ENCODE measurements at places on chromosomes 2 and 18.

GRCh38 chr2:141589314-141589713, 541.5 kb downstream of the LRP1B start:
- DNase-seq = no peak

DNA sequence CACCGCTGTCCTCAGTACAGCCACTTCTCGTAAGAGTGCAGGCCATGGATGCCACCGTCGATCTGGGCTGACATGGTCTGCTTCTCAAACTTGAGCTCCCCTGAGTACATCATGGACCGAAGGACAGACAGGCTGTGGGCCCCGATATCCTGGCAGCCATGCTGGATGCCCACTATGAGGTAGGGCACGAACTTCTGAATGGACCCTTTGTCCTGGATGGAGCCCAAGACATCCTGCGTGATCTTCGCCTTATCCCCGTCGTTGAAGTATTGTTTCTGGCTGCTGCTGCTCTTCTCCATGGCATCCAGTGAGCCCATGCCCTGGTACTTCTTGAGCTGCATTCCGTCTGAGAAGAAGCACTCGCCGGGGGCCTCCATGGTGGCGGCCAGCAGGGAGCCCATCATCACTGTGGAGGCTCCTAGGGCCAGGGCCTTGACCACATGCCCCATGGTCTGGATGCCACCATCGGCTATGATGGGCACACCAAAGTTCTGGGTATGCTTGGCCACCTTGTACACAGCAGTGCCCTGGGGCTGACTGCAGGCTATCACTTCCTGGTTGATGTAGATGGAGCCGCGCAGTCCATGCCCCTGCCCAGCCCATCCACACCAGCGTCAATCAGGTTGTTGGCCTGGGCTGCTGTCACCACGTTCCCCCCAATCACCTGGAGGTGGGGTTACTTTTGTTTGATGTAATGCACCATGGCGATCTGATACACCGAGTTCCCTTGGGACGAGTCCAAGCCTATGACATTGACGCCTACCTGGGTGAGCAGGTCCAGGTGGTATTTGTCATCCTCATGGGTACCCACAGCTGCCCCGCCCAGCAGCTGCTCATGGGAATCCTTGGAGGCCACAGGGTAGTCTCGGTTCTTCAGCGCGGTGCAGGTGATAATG, 21.8 kb downstream of the CFLAR start:
- no peak for DNase-seq

GRCh38 chr2:144455987-144456386, 63.9 kb downstream of the ZEB2 start:
- no peak for DNase-seq

DNA sequence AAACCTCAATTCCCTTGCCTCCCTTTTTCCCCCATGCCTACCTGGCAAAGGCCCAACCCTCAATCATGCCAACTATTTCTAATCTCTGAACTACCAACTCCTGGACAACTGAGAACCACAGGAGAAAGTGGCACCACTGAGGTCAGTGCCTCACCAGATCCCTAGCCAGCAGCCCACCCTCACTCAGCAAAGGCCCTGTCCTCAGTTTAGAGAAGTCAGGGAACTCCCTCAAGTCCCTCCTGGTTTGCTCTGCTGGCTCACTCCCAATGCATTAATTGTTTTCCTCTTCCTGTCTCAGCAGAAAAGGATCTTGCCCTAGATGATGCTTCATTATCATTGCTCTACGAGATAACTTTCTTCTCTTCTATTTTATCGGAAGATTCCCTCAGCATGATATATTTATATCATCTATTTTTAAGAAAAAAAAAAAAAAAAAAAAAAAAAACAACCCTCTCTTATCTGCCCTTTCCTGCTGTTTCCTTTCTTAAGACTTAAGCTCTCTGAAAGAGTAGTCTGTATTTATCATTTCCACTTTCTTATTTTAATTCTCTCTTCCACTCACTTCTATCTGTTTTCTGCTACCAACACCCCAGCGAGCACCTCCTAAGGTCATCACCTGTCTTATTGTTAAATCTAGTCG, 22.7 kb upstream of the ZBTB14 start:
- DNase-seq = no peak

DNA sequence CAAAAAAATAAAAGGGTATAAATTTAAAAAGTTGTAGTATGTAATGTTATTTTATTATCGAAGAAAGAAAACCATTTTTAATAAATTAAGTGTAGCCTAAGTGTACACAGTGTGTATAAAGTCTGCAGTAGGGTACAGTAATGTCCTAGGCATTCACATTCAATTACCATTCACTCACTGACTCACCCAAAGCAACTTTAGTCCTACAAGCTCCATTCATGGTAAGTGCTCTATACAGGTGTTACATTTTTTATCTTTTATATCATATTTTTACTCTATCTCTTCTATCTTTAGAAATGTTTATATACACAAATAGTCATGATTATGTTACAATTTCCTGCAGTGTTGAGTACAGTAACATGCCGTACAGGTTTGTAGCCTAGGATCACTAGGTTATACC, 59.5 kb downstream of the RABL2A start:
- DNase-seq = no peak

DNA sequence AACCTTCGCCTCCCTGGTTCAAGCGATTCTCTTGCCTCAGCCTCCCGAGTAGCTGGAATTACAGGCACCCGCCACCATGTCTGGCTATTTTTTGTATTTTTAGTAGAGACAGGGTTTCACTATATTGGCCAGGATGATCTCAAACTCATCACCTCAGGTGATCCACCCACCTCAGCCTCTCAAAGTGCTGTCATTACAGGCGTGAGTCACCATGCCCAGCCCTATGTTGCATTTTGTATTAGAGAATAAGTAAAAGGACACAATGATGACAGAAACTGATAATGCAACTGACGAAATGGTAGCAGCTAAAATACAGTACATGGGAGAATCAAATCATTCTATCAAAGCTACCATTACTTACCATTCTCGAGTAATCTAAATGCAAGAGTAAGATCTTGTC, 276.7 kb downstream of the DSEL start:
- DNase-seq = no peak

DNA sequence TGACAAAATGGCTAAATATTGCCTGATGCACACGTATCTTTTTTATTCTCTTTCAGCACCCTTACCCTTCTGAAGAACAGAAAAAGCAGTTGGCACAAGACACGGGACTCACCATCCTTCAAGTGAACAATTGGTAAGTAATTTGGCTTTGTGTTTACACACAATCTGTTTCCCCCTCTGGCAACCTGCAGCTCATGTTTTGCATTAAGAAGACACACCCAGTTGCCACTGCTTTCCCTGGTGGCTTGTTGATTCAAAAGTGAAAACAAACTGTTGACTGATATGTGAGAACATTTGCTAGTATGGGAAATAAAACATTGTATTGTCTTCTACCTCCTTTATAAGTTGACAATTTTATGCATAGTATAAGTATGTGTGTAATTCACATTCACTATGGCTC, 113.0 kb downstream of the MEIS1 start:
- no peak for DNase-seq

GRCh38 chr18:56748698-56749268, 97.6 kb downstream of the WDR7 start:
- no peak for DNase-seq

DNA sequence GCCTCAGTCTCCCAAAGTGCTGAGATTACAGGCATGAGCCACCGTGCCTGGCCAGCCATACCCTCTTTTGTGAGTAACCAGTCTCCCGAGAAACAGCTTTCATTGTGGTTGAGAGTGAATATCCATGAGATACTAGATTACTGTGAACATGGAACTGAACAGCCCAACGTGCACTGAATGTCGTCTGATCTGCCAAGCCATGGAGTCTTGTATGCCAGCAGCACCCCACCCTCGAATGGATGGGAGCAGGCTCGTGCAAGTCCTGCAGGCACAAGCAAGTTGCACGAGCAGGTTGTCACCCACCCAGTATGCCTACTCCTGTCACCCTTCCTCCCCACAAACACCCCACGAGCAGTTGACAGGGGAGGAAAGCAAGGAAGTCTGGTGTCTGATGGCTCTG, 36.5 kb upstream of the TFCP2L1 start:
- DNase-seq = no peak

DNA sequence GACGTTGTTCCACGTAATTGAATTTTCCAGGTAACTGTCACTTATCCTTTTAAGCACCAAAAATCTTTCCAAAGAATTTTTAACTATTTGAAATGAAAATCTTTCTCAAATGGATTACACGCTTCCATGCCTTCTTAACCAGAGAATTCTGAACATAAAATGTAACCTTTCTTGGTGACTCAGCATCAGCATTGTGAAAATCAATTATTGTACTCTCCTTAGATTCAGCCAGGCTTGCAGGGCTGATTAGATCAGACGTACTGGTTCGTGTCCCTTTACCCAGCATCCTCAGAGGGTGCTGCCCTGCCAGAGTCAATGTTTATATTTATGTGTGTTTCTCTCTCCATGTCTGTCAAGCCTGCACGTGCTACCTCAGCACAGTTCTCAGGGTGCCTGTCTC, 623.9 kb downstream of the CNTNAP5 start:
- DNase-seq = no peak

GRCh38 chr18:12056884-12057402, 36.7 kb upstream of the ANKRD62 start:
- DNase-seq = no peak

- DNase-seq = no peak
These were observed 120.7 kb downstream of the NCK2 start for GRCh38 chr2:105865222-105865913.

DNA sequence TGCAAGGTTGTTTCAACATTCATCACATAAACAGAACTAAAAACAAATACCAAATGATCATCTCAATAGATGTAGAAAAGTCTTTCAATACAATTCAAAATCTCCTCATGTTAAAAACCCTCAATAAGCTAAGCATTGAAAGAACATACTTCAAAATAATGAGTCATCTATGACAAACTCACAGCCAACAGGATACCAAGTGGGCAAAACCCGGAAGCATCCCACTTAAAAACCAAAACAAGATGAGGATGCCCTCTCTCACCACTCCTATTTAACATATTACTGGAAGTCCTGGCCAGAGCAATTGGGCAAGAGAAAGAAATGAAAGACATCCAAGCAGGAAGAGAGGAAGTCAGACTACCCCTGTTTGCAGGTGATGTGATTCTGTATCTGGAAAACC, 992.2 kb upstream of the PIK3C3 start:
- no peak for DNase-seq

Measured in occipital lobe (tissue), 3 donors.